ENCODE measurements at places on chromosomes 1 and 21.

DNA sequence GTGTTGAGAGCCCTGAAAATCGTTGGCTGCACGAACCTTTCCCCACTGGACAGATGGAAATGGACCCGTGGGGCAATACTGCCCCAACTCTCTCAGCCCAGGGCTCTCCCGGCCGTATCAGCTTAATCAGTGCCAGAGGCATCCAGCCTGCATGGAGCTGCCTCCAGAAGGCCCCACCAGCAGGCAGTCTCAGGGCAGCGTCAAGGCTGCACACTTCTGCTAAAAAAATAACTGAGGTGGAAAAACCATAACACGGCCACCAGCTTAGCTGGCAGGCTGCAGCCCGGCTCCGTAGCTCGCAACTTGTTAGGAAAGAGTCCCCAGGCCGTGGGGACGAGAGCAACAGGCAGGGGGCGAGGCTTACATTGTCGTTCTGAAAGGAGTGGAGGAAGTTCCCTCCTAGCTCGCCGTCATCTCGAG lies 27.9 kb downstream of the MRPL37 start:
- DNase-seq = no peak

GRCh38 chr1:148264374-148265276 lies 112.5 kb upstream of the NBPF11 start:
- DNase-seq = no peak

DNA sequence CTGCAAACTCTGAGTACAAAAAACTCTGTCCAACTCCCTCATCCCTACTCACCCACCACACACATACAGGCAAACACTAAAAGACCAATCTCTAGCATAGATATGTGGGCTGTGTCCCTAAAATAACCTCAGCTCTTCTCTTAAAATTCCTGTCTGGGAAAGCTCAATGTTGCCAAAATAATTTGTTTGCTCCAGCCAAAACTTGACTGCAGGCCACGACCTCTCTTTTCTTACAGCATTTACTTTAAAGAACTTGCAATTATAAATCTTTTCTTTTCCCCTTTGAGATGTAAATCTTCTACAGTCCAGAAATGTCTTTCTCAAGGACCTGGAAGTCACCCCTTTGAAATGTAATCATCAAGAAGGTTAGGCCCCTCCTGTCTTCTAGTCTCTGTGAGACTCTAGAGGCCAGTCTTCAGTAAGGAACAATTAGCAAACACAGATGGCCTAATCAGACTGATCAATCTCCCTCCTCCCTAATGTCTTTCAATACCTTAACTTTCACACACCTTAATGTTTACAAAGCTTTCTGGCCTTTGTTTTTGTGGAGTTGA lies 483.6 kb upstream of the RGS18 start:
- DNase-seq = no peak

DNA sequence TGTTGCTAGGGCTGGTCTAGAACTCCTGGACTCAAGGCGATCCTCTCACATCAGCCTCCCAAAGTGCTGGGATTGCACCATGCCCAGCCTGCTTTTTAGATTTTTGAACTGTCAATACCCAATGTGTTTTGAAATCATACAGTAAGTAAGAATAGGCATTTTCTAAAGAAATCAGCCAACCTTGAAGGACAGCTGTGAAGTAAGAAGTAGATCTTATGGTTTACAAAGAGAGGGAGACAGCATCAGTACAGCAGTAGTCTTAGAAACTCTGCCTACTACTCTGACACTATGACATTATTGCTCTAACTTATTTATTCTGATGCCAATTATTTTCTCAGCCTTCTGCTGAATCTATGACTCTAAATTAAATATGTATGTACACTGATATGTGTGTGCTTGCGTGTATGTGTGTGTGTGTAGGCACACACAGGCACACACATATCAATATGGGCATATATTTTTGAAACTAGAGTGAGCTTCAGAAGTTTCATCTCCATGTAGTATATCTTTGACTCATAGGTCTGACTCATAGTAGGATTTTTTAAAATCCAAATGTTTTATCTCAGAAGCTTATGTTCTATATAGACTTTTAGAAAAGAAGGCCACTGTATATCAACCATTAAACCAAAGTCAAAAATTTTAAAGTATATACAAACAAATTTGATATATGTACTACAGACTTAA lies 140.4 kb downstream of the COL24A1 start:
- no peak for DNase-seq

- DNase-seq = no peak
Measured at GRCh38 chr1:62688687-62689085, 500 bp upstream of the DOCK7 start.

- DNase-seq = no peak
Measured at GRCh38 chr21:36591326-36591970, 107.5 kb upstream of the SIM2 start.

GRCh38 chr1:63590166-63590560 lies 3.0 kb upstream of the PGM1 start:
- DNase-seq = no peak

All from cortex of kidney (tissue), 1 donor.